ENCODE measurements at places on chromosomes 1 and 21.

DNA sequence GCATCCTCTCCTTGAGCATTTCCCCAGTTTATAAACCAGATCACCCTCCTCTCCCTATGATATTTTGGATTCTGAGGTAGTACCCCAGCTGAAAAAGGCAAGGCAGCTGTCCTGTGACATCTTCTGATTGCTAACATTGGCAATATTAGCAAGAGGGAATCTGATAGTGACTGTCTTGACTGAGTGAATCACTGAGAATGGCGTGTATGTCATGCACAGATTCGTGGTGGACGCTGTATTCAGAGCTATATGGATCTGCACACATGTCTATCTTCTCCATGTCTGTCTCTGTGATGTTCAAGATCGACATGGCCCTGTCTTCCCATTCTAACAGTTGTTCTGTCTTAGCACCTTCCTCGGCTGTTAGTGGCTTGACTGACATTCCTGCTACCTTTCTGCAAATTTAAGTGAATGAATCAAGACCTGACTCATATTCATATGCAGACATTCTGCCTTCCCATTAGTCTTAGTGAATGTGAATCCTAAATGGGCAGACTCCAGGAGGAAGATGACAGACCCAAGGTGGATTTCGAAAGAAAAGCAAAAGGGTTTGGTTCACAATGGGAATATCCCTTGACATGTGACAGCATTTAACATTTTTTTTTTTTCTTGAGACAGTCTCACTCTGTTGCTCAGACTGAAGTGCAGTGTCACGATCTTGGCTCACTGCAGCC lies 97.7 kb downstream of the PGBD5 start:
- no peaks in the 10 kb centered on the region for H3K4me1 ChIP-seq
- no peak overlapping the region for H3K27ac ChIP-seq
- no peak for DNase-seq
- no peak overlapping the region for H3K4me3 ChIP-seq
- H3K36me3 ChIP-seq: no peaks in the 10 kb centered on the region

DNA sequence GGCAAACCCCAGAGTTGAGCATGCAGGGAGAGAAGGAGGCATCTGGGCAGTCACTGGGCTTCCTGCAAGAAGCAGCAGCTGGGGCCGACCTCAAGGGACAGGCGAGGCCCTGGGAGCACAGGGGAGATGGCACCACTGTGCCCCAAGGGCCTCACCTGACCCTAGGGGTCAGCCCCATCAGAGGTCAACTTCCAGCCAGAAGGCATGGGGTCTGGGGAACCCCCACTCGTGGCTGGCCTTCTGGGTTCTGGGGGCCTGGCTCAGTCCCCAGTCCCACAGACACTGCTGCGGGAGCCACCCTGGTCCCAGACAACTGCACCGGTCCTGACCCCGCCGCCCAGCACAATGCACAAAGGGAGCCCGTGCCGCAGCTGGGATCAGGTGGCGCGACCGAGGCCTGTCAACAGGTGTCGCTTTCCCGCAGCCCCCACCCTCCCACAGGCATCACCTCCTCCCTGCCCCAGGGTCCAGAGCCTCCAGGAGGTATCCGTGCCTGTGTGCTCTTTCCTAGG lies 6.2 kb downstream of the WNT9A start:
- no peaks in the 10 kb centered on the region for H3K36me3 ChIP-seq
- H3K27ac ChIP-seq: no peak overlapping the region
- no peak for DNase-seq

GRCh38 chr1:182164273-182164672 lies 102.8 kb upstream of the ZNF648 start:
- DNase-seq: no peak
- no peaks in the 10 kb centered on the region for H3K27me3 ChIP-seq
- no peak overlapping the region for H3K4me3 ChIP-seq
- no peaks in the 10 kb centered on the region for H3K36me3 ChIP-seq

DNA sequence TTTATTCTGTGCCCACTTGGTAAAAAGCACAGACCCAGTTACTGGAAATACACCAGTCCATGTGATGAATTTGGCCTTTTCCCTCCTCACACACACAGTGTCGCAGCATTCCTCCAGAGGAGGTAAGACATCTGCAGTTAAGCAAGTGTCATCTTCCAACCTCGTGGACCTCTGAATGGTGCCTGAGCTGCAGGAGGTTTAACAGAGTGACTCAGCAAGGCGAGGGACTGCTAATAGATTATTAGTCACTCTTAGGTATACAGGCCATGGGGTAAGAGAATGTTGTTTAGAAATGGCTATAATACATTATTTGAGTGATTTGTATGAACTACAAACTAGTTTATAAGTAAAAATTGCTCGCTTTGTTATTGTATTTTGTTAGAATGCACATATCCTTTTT lies 8.6 kb upstream of the LRRC8B start:
- DNase-seq: peak; percentile 82
- no peak overlapping the region for H3K27ac ChIP-seq
- H3K4me1 ChIP-seq: no peaks in the 10 kb centered on the region
- no peak overlapping the region for H3K4me3 ChIP-seq

- H3K27ac ChIP-seq: no peak overlapping the region
- peaks cover 2% of the 10 kb centered on the region for H3K4me1 ChIP-seq
- no peaks in the 10 kb centered on the region for H3K27me3 ChIP-seq
Measured at GRCh38 chr1:233998891-233999290, 94.4 kb downstream of the SLC35F3 start.

DNA sequence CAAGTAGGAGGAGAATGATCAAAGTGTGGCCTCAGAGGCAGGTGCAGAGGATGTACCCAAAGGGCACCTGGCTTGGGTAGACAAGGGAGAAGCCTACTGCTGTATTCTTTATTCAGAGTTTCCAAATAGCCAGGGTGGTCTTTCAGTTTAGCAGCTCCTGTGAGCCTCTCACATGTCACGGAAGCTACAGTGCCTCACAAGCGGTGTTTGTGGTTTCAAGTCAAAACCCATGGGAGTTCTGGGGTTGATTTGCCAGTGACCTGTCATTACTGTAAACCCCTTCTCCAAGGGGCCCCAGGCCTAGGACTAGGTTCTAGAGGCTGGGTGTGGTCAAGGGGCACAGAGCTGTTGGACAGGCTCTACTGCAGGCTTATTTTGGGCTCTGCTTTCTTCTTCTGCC lies 10.2 kb upstream of the IL10 start:
- H3K27ac ChIP-seq: no peak overlapping the region
- no peaks in the 10 kb centered on the region for H3K36me3 ChIP-seq
- no peak overlapping the region for H3K4me3 ChIP-seq

DNA sequence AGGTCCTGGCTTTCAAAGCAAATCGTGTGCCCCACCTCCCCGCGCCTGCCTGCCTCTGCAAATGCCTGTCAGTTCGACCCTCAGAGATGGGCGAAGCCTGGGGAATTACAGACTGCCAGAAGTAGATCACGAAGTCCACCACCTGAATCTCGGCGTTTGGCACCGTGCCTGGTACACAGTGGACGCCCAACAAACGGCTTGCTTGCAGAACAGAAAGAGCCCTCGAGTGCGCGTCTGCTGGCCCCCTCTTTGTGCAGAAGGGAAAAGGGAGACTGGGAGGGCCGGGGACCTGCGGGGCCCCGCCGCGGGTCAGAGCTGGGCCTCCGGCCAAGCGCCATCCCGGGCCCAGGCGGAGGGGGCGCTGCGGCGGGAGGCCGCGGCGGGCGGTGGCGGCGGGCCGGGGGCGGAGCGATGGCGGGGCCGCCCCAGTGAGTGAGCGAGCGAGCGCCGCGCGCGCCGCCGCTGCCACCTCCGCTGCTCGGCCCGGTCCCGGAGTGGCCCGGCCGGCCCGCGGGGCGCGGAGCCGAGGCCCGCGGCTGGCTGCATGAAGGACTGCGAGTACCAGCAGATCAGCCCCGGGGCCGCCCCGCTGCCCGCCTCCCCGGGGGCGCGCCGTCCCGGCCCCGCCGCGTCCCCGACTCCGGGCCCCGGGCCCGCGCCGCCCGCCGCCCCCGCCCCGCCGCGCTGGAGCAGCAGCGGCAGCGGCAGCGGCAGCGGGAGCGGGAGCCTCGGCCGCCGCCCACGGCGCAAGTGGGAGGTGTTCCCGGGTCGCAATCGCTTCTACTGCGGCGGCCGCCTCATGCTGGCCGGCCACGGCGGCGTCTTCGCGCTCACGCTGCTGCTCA lies at the start of gene ZDHHC18:
TSS of gene ZDHHC18 (plus strand) at position 428 of the 845 bp plus-strand sequence. CDS start at position 545, 117 bp downstream.
- DNase-seq: peak; percentile 55
- H3K4me1 ChIP-seq: peaks cover 2% of the 10 kb centered on the region
- H3K36me3 ChIP-seq: no peaks in the 10 kb centered on the region
